ENCODE measurements at places on chromosomes 1 and 21.

DNA sequence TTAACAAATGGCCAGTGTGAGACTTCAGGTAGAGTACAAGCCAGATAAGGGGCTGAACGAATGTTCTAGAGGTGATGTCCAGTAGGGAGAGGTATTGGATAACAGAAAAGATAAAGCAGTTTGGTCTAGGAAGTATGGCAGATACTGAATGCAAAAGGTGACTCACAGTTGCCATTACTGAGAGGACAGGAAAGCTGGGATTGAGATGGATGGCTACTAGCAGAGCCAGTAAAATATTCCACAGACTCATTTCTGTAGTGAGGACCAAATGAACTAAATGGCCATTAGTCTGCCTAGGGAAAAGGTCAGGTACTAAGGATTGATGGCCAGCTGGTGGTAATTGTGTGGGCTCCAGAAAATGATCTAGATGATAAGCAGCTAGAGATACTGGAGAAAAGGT is 11.5 kb downstream of the MACO1 start:
- DNase-seq: no peak

GRCh38 chr1:30321996-30322858 is 401.2 kb downstream of the MATN1 start:
- no peak for DNase-seq

- no peak for DNase-seq
These were observed 395.6 kb downstream of the SETD4 start for GRCh38 chr21:35664683-35665082.

DNA sequence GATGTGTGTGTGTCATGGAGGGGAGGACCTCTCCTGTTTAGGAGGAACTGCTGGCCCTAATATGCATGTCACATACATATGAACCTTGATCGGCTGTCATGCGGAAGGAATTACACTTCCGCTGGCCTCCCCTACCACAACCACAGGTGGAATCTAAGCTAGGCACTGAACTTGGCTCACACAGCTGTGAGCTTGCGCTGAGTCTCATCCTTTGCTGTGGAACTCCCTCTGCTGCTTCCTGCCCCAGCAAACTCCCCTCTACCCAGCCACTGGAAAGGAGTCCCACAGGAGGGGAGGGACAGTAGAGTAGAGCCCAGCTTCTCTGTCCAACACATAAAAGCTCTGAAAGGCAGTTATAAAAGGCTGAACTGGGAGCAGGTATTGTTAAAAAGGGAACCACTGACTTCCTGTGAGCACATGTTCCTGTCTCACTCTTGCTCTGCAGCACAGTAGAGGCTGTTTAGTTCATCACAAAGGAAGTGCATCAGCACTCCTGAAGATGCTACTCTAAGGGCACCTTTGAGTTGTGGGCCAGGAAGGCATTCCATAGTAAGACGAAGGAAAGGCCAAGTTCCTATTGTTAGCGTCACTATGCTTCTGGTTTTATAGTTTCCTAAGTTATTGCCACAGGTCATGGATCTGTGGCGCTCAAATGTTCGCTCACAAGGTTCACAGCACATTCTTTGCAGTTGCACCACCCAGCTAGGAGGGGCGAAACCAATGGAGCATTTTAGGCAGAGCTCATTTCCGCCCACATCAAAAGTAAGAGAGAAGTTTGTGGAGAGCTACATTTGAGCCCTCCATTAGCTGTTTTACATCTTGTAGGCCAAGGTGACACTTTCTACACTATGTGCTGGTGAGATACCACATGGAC is 17.7 kb upstream of the PTPRC start:
- DNase-seq: peak; percentile 86

GRCh38 chr1:34250342-34250741 is 73.6 kb downstream of the C1orf94 start:
- no peak for DNase-seq

DNA sequence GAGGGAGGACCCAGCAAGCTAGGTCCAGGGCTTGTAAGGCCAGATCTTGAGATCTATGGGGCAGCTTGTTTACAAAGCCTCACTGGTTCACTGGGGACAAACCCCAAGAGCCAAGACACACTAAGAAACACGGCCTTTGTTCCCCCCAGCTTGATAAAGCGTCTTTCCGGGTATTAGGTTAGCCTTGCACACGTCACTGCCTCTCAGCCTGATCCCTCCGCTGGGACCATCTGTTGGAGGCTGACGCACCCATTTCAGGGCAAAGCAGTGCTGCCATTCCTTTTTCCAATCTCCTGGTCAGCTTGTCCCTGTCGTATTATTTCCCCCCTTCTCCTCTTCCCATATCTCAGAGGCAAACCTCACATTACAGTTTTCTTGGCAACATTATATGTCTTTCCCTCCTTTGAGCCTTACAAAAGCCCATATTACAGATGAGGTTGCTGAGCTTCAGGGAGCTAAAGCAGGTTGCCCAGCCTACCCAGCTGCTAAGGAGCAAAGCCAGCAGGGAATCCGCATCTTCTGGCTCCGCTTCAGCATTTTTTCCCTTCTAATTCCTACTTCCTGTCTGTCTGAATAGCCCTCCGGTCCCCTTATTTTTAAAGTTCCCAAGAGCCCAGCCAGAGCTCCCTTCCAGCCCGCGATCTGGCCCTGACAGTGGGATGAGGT is 4.1 kb downstream of the HEYL start:
- DNase-seq: no peak

GRCh38 chr1:61606448-61607312 is 118.3 kb downstream of the TM2D1 start:
- no peak for DNase-seq

- peak; percentile 24 for DNase-seq
These were observed at the start of gene RIIAD1 for GRCh38 chr1:151720974-151721787. Gene RIIAD1 (plus strand): TSS chr1:151721522. CDS start chr1:151721537, 15 bp downstream.

GRCh38 chr1:27539901-27540861 is 50.2 kb upstream of the WASF2 start:
- no peak for DNase-seq

- no peak for DNase-seq
These were observed 49.2 kb upstream of the ATP5PO start for GRCh38 chr21:33964706-33965325.

- DNase-seq: no peak
These were observed 81.3 kb upstream of the DUSP10 start for GRCh38 chr1:221823149-221823548.

DNA sequence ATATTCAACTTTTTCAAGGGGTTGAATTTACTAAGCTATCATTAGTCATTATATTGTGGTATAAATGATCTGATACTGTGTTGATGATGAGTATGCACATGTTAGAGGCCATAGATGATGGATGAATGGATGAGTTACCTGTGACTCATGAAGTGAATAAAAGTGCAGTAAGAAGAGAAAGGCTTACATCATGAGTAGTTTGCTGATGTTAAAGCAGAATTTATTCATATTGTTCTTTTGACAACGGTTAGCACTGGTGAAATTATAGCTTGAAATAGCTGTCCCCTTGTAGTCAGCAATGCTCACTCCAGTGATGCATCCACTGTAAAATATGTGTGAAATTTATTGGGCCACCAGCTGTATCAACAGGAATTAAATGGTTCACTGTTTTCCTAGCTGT is 541.0 kb upstream of the ZRANB2 start:
- DNase-seq: no peak

GRCh38 chr1:203600782-203601513 is 25.7 kb upstream of the ATP2B4 start:
- no peak for DNase-seq

- DNase-seq: no peak
These were observed 14.9 kb downstream of the COLGALT2 start for GRCh38 chr1:184022668-184023067.
